Activated T-cell treated with anti-CD3 and anti-CD28 coated beads, Interleukin-2, amount 50 U/mL, for 1 hour (primary cell): ENCODE measurements at places on chromosomes 16 and 17.

GRCh38 chr17:40451420-40451819, 8.2 kb downstream of the IGFBP4 start:
- no peak for DNase-seq

DNA sequence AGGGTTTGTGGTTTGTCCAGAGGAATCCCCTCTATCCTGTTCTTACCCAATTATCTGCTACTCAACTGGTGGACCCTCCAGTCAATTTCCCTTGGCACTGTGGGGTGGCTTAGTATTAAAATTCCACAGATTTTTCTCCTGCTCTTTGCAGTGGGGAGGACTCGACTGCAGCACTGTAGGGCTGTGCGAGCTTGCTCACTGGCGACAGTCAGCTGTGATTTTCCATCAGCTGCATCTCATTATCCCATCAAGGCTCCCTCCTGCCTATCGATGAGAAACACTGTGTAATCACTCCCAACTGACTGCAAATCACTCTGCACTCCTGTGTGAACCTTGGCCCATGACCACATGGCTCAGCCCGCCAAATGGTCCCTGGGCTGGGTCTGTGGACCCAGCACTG, 90.5 kb upstream of the MAF start:
- DNase-seq = no peak

DNA sequence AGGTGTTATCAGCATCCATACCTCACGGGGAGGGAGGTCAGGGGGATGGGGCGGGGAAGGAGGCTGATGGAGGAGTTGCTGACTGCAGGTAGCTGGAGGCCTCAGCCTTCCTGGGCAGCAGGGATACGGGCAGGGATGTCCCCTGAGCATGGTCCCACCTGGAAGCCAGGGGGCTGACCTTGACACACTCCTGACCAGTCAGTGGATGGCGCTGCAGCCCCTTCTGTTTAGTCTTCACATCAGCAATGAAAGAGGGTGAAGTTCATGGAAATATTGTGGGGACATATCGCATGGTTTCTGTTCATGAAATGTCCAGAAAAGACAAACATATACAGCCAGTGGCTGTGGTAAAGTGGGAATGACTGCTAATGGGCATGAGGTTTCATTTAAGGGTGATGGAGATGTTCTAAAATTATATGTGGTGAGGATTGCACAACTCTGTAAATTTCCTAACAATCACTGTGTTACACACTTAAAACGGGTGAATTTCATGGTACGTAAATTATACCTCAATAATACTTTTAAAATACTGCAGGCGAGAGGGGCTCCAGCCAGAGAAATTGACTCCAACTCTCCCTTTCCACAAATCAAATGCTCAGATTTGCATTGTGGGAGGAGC, 489.6 kb downstream of the CDH13 start:
- no peak for DNase-seq

DNA sequence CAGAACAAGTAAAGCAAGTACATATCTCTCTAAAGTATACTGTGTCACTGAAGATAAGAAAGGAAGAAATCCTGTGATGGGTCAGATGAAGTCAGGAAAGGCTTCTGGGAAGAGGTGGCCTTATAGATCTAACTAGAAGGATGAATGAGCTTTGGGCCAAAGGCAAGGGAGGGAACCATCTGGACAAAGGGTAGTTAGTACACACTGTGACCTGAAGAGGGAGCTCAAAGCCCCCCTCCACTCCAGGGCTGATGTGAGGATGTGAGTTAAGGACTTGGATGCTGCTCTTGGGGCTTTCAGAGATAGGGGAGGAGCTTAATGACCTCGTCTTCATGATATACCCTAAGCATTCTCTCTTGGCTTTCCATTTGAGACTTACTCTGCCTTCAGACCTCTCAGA, 185.3 kb upstream of the CACNG3 start:
- no peak for DNase-seq

DNA sequence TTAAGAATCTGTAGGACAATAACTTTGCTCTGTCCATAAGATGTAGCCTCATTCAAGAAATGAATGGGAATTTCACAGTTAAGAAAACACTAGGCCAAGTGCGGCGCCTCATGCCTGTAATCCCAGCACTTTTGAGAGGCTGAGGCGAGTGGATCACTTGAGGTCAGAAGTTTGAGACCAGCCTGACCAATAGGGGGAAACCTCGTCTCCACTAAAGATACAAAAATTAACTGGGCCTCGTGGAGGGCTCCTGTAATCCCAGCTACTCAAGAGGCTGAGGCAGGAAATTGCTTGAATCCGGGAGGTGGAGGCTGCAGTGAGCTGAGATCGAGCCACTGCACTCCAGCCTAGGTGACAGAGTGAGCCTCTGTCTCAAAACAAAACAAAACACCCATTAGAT, 19.9 kb upstream of the RSL1D1 start:
- no peak for DNase-seq

GRCh38 chr17:46001390-46002310, 2.6 kb downstream of the STH start:
- DNase-seq = no peak
